ENCODE measurements at places on chromosomes 4 and X.

DNA sequence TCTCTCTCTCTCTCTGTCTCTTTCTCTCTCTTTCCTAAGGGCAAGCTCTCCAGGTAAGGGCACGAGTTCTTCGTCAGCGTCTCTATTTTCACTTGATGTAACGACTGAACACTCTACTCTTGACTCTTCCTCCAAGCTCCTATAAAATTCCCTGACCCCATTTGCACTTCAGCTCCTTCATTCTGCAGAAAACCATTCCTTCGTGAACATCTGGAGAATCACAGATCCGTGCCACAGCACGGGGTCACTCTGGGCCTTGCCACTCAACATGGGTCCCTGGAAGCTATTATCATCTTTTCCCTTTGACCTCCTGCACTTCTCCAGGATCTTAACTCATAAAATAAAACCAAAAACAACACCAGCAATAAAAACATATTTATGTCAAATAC lies 112.0 kb upstream of the LNX1 start:
- DNase-seq: no peak

- DNase-seq: no peak
Observed at GRCh38 chr4:151564321-151564720, 155.3 kb downstream of the FHIP1A start.

DNA sequence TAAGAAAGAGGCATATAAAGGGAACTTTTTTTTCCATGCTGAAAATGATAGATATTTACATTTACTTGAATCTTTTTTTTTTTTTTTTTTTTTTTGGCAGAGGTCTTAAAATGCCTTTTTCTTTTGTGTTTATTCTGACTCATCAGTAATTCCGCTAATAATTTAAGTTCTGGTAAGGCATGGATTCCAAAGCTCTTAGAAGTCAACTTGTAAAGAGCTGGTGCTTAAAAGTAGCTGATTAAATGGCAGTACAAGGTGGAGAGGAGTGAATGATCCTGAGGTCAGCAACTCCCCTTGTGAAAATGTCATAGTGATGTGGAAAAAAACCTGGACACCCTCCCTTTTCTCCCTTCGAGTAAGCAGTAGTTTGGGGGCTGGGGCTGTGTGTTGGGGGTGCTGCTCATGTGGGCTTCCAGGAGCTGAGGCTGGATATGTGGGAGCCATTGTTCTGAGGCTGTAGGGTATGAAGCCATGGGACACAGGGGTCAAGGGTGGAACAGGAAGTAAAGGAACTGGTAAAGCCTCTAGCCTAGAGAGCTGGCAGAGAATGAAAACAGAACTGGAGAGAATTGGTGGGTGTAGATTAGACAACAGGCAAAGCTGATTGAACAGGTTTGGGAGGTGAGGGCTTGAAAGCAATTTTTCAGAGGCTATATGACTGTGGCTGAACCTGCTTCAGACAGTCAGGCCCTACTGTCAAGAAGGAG lies 41.0 kb upstream of the PITX2 start:
- peak; percentile 80 for DNase-seq

DNA sequence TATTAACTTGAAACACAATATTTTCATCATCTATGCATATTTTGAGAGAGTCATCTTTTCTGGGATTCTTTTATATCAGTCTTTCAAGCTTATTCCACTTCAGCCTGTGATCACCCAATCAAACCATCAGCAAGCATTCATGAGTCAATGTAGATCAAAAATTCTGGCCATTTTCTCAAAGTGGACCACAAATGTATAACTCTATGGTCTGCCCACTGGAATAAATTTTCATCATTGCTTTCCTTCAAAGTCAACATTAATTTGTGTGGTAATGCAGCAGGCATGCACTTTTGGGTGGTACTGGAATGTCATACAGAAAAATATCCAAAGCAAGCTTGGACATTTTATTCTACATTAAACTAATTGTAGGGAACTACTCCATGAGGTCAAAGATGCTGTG lies 1013.0 kb downstream of the STIM2 start:
- DNase-seq: peak; percentile 0

- DNase-seq: no peak
Observed at GRCh38 chr4:125352521-125352920, 37.8 kb downstream of the FAT4 start.

DNA sequence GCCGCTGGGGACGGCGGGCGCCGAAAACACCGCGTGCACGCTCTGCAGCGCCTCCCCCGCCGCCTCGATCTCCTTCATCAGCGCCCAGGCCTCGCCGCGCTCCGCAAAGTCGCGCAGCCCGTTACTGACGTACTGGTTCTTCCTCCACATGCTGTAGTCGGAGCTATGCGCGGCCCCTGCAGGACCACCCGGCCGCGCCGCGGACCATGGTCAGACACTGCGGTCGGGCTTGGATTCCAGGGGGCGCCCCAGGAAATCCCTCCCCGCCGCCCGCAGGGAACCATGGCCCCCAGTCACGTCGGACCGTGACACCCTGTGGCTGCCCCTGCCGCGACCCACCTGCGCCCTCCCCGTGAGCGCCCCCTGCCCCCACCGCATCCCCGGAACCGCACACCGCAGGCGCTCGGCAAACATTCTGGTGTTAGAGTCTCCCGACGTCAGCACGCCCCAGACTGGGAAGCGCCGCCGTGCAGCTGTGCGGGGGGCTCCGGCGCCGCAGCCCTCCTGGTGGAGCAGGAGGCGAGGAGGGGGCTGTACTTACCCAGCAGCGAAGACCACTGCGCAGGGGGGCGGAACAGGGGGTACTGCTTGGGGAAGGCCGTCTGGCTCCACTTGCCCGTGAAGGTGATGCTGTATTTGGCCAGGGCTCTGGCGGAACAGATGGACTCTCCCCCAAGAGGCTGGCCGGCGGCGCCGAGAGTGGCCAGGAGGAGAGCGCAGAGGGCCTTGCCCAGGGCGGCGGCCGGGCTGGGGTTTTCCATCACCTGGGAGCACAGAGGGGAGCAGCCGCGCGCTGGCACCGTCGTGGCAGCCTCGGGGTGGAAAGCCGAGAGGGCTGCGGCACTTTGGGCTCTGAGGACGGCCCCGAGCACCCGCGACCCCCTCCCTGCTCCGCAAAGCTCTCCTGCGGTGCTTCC lies 814 bp downstream of the SPON2 start:
- DNase-seq: no peak

DNA sequence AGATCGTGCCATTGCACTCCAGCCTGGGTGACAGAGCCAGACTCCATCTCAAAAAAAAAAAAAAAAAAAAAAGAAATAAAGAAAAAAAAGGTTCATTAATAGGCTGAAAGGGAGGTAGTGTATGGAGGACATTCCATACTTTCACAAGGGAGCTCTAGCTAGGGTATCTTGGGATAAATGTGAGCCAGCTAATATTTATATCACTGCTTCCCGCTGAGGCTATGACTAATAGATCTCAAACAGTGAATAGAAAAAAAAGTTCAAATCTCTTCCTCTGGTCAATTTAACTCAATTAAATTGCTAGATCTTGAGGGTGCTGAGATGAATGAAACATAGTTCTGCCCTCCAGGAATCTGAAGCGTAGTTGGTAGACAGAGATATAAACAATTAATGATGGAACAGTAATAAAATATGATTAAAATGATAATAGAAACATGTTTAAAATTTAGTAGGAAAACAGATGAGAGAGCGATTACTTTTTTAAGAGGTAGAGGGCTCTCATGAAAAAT lies 55.7 kb upstream of the SHISA3 start:
- peak; percentile 47 for DNase-seq

GRCh38 chr4:55447831-55448230 lies 52.1 kb downstream of the TMEM165 start:
- DNase-seq: peak; percentile 50

GRCh38 chrX:118644378-118644777 lies 83.0 kb upstream of the IL13RA1 start:
- peak; percentile 59 for DNase-seq

- DNase-seq: peak; percentile 90
Observed at GRCh38 chr4:106365613-106366012, 3.0 kb downstream of the GIMD1 start.

- peak; percentile 19 for DNase-seq
Observed at GRCh38 chrX:63258144-63258543, 93.0 kb downstream of the SPIN4 start.

Data from fibroblast of lung (primary cell).